Germinal center (tissue), 1 donor: ENCODE measurements at places on chromosomes 6 and 20.

DNA sequence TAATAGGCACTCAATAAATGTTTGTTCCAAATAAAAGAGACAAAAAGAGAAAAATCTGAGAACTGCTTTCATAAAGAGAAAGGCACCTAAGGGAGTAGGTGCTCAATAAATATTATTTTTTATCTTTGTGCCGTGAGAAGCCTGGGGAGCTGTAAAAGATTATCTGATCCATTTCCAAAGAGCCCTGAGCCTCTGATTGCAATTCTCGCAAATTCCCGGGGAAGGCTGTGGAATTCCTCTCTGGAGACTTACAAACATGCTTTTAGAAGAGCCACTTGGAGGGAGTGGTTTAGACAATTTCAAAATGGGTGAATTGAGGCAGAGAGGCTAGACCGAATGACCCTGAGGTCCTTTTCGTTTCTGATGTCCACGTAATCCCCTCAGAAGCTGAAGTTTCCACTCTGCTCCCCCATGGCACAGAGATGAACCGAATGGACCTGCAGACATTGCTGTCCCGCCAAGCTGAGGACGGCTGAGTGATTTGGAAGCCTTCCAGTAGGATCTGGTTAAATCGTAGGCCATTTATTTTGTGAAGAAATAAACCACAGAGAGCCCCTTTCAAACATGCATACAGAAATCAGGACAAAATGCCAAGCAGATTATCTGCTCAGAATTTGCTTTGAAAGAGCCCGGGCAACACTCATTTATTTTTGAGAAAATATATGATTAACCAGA lies 77.8 kb downstream of the PKHD1 start:
- no peak for DNase-seq

DNA sequence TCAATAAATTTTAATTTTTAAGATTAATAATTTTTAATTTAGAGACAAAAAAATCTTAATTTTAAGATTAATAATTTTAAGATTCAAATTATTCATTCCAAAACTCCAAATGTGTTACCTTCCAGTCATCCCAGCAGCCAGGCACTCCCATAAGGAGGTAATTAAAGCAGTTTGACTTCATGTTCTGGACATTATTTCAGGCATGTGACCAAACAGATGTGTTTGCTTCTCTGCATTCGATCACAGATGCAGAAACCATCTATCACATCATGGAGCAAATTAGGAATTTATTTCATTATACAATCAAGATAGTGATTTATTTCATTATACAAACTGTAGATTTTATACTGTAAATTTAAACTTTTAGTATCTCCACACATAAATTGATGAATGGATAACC lies 150.3 kb downstream of the AKAP7 start:
- DNase-seq, result no peak

DNA sequence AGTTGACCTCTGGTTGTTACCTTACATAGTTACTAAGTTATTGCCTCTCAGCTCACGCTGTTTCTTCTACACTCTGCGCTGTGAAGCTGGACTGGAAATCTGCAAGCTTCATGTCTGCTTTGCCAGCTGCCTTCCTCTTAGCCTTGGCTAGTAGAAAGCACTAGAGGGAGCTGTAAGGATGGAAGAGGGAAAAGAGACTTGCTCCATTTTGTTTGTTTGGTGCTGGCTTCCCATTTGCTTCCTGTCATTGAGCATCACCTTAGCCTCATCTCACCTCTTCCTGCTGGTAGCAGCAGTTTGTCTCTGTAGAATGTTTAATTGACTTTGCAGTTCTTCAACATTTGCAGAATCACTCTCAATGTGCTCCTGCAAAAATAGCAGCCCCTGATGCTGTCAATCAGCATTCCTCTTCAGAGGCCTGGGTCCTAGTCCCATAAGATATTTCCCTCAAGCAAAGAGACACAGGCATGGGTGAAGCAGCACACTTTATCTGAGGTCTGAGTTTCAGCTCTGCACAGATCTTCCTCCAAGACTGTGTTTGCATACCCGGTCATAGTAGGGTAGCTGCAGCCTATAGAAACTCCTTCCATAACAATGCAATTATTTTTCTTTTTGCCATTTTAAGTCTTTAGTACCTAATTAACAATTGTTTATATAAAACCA lies 302.2 kb upstream of the EPHA7 start:
- no peak for DNase-seq

DNA sequence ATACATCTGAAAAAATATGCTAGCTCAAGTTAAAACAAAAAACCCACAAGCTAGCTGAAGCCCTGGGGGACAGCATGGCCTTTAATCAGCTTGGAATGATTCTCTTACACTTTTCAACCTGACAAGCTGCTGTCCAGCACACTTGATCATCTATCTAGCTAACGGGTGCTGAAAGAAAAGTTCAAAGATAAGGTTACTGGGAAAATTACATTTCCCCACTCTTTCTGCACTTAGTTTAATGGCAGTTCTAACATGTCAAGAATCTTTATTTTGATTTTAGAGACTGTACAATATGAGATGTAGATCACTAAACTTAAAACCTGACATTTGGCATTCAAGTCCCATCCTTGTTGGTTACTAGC lies 53.4 kb downstream of the STK4 start:
- no peak for DNase-seq

- no peak for DNase-seq
These were observed 12.8 kb upstream of the EDN1 start for GRCh38 chr6:12277386-12277785.

GRCh38 chr20:48751871-48752270 lies 75.9 kb downstream of the PREX1 start:
- peak; percentile 75 for DNase-seq

DNA sequence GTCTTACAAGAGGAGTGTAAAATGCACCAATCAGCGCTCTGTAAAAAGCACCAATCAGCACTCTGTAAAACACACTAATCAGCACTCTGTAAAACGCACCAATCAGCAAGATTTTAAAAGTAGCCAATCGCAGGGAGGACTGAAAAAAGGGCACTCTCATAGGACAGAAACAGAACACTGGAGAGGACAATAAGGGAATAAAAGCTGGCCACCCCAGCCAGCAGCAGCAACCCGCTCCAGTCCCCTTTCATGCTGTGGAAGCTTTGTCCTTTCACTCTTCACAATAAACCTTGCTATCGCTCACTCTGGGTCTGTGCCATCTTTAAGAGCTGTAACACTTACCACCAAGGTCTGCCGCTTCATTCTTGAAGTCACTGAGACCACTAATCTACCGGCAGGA lies 1.7 kb upstream of the AIG1 start:
- no peak for DNase-seq

DNA sequence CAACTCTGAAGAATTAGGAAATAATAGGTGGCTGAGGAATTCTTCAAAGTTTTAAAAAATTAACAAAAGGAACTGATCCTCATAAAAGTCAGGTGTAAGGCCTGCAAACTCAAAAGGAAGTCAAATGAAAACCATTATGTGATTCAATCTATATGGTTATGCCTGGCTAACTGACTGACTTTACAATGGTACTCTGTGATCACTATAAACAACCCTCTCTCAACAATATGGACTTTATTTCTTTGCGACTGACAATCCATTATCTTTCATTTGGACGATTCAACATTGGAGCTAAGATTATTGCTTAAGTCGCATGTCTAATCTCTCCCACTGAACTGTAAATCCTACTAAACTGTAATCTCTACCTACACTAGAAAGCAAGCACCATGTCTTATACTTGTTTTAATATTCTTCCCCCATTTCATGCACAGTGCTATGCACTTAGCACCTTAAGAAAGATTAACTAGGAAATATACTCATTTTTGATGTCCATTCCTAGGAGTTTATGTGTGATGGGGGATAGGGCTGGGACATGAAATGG lies 1.4 kb downstream of the STK38 start:
- no peak for DNase-seq

- DNase-seq, result no peak
These were observed 139.9 kb downstream of the GRM4 start for GRCh38 chr6:34005901-34006531.

DNA sequence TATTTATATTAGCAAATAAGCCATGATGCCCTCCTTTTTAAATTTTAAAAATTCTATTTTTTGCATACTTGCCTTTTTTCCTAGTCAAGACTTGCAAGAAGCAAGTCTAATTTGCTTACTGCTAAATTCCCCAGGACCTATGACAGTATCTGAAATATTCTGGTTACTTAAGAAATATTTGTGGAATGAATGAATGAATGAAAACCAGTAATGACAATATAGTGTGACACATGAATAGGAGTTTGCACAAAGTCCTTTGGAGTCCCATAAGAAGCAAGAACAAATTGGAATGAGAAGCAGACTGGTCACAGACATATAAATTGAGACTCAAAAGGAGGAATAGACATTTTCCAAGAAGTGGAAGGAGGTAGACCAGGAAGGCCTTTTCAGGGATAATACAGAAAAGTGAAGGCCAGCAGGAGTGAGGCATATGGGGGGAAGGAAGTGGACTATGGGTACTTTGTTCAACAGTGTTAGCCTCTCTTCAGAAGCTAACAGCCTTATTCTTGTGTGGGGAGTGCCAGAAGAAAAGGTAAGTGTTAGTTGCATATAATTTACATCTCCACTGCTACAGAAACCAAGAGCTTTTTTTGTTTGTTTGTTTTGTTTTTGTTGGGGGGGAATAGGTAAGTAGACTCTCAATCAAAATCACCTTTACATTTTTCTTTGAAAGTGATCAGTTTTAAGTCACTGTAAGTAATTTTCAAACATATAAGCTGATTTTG lies 93.6 kb upstream of the FAM184A start:
- DNase-seq, result no peak

- DNase-seq, result peak; percentile 41
These were observed 815 bp downstream of the UTRN start for GRCh38 chr6:144285798-144286502.

GRCh38 chr6:26268659-26269402 lies 96.2 kb upstream of the BTN3A2 start:
- DNase-seq, result no peak

DNA sequence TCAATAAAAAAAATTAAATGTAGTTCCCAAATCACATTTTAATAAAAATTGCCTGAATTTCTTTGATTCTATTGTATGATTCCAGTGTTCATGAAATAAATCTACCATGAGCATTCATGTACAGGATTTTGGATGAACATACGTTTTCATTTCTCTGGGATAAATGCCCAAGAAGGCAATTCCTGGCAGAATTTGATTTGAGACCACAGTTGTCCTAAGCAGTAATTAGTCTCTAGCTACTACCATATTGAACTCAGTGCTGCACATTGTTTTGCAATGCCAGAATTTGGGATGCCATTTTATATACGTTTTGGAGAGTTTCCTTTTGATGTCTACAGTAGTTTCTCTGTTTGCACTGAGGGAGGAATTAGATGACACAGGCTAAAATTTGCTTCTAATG lies 265.3 kb upstream of the HS3ST5 start:
- no peak for DNase-seq

GRCh38 chr6:4280031-4280430 lies 144.7 kb upstream of the ECI2 start:
- DNase-seq, result no peak

- no peak for DNase-seq
These were observed 149.6 kb upstream of the KCNK16 start for GRCh38 chr6:39471954-39472659.

GRCh38 chr20:53834062-53834442 lies 236.3 kb downstream of the BCAS1 start:
- DNase-seq, result peak; percentile 46

- DNase-seq, result no peak
These were observed 278.8 kb upstream of the IMPG1 start for GRCh38 chr6:76351275-76351674.

GRCh38 chr6:1131285-1132079 lies 180.4 kb upstream of the FOXQ1 start:
- no peak for DNase-seq

DNA sequence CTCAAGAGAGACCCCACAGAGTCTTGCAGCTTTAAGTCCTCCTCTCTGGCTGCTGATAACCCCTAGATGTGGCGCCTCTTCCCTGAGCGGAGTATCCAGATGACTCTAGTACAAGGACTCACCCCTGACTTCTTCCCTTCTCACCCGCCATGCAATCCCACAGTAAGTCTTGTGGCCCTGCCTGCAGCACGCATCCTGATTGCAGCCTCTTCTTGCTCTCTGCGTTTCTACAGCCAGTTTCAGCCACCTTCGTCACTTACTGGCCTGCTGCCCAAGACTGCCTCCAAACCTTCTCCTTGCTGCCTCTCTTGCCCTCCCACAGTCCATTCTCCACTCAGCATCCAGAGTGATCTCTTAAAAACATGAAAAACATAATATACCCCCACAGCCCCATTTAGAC lies 2.4 kb upstream of the RPP40 start:
- DNase-seq, result no peak

DNA sequence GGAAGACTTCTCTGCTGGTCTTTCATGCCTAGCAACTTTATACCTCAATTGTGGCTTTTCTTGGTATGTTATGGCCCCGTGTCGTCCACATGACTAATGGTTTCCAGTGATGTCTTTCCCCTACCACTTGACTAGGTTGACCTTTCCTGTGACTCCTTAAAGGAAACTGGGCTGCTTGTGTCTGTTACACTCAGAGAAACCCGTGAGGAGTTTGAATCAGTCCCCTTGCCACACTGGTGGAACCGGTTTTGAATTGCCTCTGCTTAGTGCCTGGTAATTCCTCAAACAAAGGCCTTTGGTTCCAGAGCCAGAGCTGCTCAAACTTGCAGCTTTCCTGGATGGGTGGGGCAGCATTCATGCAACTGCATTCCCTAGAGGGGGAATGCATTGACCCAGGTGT lies 21.9 kb downstream of the ECT2L start:
- DNase-seq, result no peak

DNA sequence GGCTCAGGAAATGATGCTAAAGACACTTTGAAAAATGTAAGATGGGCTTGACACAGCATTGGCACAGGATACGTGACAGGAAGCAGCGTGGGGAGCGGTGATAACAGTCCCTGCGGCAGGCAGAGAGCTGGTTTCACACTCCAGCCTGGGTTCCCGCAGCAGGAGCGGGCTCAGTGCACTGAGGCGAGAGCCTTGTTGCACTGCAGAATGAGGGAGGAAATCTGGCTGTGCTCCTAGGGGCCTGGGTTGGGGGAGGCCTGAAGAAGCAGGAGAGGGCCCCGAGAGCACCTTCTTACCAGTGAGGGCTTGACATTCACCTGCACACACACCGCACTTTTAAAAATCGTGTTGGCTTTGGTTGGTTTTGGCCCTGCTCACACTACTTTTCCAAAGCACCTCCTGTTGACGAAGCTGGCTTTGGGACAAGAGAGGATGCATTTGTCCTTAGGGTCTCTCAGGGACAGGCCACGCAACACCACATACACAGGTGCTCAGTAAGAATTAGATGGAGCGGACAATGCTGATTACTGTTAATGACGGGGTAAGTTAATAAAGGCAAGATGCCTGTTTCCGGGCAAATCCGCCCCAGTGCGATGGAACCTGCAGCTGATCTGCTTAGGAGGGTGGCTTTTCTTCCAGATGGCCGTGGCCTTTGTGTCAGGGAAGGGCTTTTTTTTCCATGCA lies 49.4 kb upstream of the ARMC2 start:
- no peak for DNase-seq
